SK-N-SH (cell line): ENCODE measurements at places on chromosomes 5 and 9. TPM values are rescaled to one million over a fixed set of nuclear protein-coding genes. Genes with fewer than 3 reads are reported as not detected.

The CDKN2B gene
- polyA plus RNA-seq, result 6.3 and 6.4 TPM in 2 replicates

The ACOT12 gene
- polyA plus RNA-seq, result 0.07 and 0.19 TPM in 2 replicates

The GABRG2 gene
- polyA plus RNA-seq, result not detected in 2 replicates

The CACNA1B gene
- 0.03 and 0.05 TPM in 2 replicates for polyA plus RNA-seq

The SPRY4 gene
- 12.2 and 18.0 TPM in 2 replicates for polyA plus RNA-seq

The TNFSF8 gene
- polyA plus RNA-seq, result not detected in 2 replicates

The GHR gene
- 0.02 and 0.03 TPM in 2 replicates for polyA plus RNA-seq

The C9orf50 gene
- polyA plus RNA-seq, result 0.24 and 0.30 TPM in 2 replicates

The MYMK gene
- polyA plus RNA-seq, result not detected in 2 replicates

The ADAMTS13 gene
- 10.6 and 12.3 TPM in 2 replicates for polyA plus RNA-seq

The CYLC2 gene
- polyA plus RNA-seq, result not detected in 2 replicates

The LECT2 gene
- 0.18 and 0.60 TPM in 2 replicates for polyA plus RNA-seq

The NSG2 gene
- 4.3 and 10.7 TPM in 2 replicates for polyA plus RNA-seq

The IL4 gene
- not detected in 2 replicates for polyA plus RNA-seq

The ANKRD18B gene
- polyA plus RNA-seq, result 2.3 and 2.7 TPM in 2 replicates

The PCAT7 gene
- polyA plus RNA-seq, result 0.03 TPM in 1 of 2 replicates, not detected in the other

The PTPN3 gene
- 7.5 and 7.8 TPM in 2 replicates for polyA plus RNA-seq

The ANKRD18A gene
- 0.02 and 0.08 TPM in 2 replicates for polyA plus RNA-seq

The MED7 gene
- 5.3 and 8.1 TPM in 2 replicates for polyA plus RNA-seq

The WDR38 gene
- not detected in 2 replicates for polyA plus RNA-seq

The TDRD7 gene
- polyA plus RNA-seq, result 4.9 and 5.8 TPM in 2 replicates

The ENDOG gene
- 22.2 and 26.6 TPM in 2 replicates for polyA plus RNA-seq

The IL12B gene
- polyA plus RNA-seq, result not detected in 2 replicates

The ALDOB gene
- not detected in 2 replicates for polyA plus RNA-seq

The CXCL14 gene
- 0.05 and 0.08 TPM in 2 replicates for polyA plus RNA-seq

The SARDH gene
- 2.9 and 5.9 TPM in 2 replicates for polyA plus RNA-seq

The CFAP157 gene
- polyA plus RNA-seq, result 0.19 and 0.25 TPM in 2 replicates

The PCA3 gene
- 0.21 TPM in 2 replicates for polyA plus RNA-seq

The TSSK1B gene
- 0.05 TPM in 2 replicates for polyA plus RNA-seq

The IFNA21 gene
- not detected in 2 replicates for polyA plus RNA-seq

The ZDHHC11B gene
- not detected in 2 replicates for polyA plus RNA-seq

The ORM2 gene
- not detected in 2 replicates for polyA plus RNA-seq

The PCDHGB4 gene
- polyA plus RNA-seq, result 0.37 and 0.64 TPM in 2 replicates

The TTC33 gene
- 2.2 and 3.3 TPM in 2 replicates for polyA plus RNA-seq

The HRH2 gene
- 0.08 TPM in 2 replicates for polyA plus RNA-seq

The SAXO1 gene
- 0.03 TPM in 1 of 2 replicates, not detected in the other for polyA plus RNA-seq

The CORO2A gene
- polyA plus RNA-seq, result 2.3 and 2.7 TPM in 2 replicates

The ZDHHC12 gene
- polyA plus RNA-seq, result 36.6 and 51.3 TPM in 2 replicates

The INSL6 gene
- not detected in 2 replicates for polyA plus RNA-seq

The PCDHAC2 gene
- 0.39 and 0.76 TPM in 2 replicates for polyA plus RNA-seq

The MZB1 gene
- 0.06 TPM in 1 of 2 replicates, not detected in the other for polyA plus RNA-seq

The SH3TC2 gene
- polyA plus RNA-seq, result 1.1 and 1.7 TPM in 2 replicates

The RNF183 gene
- polyA plus RNA-seq, result not detected in 2 replicates

The LTC4S gene
- 0.34 and 0.43 TPM in 2 replicates for polyA plus RNA-seq
